ENCODE measurements at places on chromosomes 7 and 10.
A peak's percentile ranks its signal among the peaks of the same experiment; 100 is the strongest.

DNA sequence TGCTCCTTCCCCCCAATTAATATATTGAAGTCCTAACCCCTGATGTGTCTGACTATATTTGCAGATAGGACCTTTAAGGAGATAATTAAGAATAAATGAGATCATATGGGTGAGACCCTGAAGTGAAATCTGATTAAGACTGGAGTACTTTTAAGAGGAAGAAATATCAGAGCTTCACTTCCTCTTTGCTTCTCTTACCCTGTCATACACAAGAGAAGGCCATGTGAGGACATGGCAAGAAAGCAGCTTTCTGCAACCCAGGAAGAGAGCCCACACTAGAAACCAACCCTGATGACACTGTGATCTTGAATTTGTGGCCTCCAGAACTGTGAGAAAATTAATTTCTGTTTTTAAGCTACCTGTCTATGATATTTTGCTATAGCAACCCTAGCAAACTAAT lies 44.2 kb downstream of the JMJD1C start:
- DNase-seq = peak; percentile 40

DNA sequence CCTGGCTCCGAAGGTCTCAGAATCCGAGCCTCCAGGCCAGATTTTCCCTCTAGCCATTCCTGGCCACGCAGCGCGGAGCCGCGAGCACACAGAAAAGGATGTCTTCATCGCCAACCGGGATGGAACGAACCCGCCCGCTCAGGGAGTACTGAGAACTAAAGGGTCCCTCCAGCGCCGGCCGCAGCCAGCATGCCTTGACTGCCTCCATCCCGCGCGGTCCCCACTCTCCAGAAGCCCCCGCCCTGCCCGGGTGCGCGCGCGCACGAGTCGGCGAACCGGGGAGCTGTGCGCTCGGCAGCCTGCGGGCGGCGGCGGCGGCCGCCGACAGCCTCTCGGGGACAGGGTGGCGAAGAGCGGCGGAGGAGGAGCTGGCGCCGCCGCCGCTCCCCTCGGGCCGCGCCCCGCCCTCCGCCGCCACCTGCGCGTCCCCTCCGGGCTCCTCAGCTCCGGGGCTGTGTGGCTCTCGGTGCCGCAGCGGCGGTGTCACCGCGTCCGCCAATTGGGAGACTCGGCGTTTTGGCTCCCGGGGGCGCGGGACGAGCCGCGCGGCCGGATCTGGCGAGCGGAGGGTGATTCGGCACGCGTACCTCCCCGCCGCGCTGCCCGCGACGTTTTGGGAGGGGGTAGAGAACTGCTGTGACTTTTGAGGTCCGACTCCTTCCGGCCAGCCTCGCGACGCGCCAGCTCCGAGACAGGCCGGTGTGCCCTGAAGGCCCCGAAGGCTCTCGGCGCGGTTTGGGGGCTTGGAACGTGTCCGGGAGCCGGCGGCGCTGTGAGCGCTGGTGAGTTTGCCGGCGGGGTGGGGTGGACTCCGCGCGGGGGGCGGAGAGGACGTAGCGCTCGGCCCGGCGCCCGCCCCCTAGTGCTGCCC lies 453 bp upstream of the GALNT17 start:
- no peak for DNase-seq

GRCh38 chr7:102895602-102896001 lies 17.2 kb upstream of the LRRC17 start:
- no peak for DNase-seq

DNA sequence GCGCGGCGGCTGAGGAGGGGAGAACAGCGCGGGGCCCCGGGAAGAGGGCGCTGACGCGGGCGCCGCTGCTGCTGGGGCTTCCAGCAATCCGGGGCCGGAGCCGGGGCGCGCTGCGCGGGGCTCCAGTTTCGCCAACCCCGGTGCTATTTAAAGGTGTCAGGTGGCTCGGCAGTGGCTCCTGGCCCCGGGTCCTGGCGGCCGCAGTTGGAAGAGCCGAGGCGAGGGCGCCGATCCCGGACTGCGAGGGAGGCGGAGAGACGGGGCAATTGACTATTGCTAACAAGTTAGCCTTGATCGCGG lies 347 bp downstream of the LBX1 start:
- DNase-seq = no peak

- DNase-seq = no peak
These were observed 79.9 kb downstream of the HBP1 start for GRCh38 chr7:107248551-107249316.

Measured in CD4-positive, alpha-beta T cell treated with Interferon alpha-2 for 1 hour (primary cell).